Trophoblast cell (in vitro differentiated cells and primary cell): ENCODE measurements at places on chromosomes 1 and 21.
A peak's percentile ranks its signal among the peaks of the same experiment; 100 is the strongest.

GRCh38 chr1:234532503-234532922 is 53.5 kb upstream of the TARBP1 start:
- peak; percentile 35 for DNase-seq

GRCh38 chr1:116914667-116915066 is 5.0 kb downstream of the PTGFRN start:
- no peak for DNase-seq

DNA sequence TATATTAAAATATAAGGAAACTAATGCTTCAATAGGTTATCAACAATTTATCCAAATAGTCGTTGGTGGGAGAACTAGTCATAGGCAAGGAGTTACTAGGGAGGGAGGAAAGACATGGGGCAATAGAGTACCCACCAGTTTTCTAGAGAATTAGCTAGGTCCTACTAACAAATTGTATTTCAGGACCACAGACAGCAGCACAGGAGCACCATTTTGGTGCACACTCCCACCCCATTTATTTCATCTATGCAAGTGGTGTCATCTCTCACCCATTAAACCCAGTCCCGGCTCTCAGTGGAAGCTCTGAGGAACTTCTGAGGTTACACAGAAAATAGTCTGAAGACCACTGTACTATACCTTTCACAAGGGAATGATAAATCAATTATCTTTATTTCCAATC is 89.0 kb upstream of the BCAR3 start:
- no peak for DNase-seq

GRCh38 chr1:168697356-168698126 is 31.5 kb downstream of the DPT start:
- DNase-seq: peak; percentile 58

DNA sequence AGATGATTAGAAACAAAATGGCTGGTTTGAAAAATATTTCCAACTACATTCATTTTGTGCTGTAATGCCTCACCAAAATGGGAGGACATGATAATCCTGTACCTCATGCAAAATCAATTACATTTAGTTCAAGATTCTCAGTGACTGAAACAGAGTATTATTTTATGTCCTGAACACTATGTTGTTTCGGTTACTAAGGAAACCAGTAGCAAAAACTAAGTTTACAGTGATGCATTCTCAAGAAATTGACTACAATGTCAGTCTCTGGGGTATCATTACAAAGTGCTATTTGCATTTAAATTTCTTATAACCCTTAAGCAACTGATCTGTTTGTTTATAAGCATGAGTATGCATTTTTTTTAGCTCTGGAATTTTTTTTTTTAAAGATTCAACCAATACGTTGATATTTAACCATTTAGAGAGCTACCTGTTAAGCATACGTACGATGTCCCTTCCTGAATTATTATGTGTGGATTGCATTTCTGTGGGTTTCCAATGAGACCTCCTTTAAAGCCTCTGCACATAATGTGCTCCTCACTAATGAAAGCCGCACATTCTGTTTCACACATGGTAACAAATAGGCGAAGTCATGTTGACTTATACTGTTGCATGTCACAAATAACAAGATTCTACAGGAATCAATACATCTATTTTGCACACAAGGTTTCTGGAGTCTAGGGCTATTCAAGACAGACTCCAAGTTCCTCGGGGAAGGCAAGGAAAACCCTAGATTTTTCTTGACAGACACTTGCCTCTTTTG is 1035.7 kb downstream of the ADGRL2 start:
- DNase-seq: no peak

GRCh38 chr1:54989473-54989872 is 9.0 kb downstream of the TMEM61 start:
- no peak for DNase-seq

GRCh38 chr1:154910851-154911250 is 25.7 kb downstream of the PMVK start:
- DNase-seq: no peak

- peak; percentile 40 for DNase-seq
These were observed 61.4 kb upstream of the ZNF648 start for GRCh38 chr1:182122913-182123260.

- no peak for DNase-seq
These were observed 2.6 kb downstream of the LRRC7 start for GRCh38 chr1:69570356-69570755.

GRCh38 chr1:175129997-175130648 is 62.5 kb downstream of the KIAA0040 start:
- peak; percentile 31 for DNase-seq

DNA sequence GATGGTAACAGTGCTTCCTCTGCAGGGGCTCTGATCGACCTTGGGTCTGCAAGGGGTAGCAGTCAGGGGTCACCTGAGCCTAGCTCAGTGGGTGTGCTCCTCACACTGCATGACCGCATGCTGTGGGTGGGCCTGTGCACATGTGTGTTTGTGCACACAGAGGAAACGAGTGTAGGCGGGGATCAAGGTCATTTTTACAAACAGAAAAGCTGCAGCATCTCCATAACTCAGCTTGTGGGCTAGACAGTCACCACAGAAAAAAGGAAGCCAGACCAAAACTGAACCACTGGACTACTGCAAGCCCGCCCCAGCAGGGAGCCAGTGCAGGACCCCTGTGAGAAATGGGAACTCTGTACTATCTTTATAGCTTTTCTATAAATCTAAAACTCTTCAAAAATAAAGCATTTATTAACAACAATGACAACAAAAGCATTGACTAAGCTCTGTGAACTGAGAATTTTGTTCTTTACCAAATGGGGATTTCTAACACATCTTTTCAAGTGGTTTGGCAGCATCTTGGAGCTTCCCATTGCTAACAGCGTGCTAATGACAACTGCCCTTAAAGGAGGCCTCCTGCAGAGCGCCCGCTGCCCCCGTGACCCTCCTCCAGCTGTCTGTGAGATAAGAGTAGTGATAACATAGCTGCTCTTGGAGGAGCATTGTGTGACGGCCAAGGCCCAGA is 19.9 kb upstream of the NEK2 start:
- no peak for DNase-seq

DNA sequence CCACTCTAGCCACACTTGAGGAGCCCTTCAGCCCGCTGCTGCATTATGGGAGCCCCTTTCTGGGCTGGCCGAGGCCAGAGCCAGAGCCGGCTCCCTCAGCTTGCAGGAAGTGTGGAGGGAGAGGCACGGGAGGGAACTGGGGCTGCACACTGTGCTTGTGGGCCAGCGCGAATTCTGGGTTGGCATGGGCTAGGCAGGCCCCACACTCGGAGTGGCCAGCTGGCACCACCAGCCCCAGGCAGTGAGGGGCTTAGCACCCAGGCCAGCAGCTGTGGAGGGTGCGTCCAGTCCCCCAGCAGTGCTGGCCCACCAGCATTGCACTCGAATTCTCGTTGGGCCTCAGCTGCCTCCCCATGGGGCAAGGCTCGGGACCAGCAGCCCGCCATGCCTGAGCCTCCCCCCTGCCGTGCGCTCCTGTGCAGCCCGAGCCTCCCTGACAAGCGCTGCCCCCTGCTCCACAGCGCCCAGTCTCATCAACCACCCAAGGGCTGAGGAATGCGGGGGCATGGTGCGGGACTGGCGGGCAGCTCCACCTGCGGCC is 785.9 kb upstream of the TPTE start:
- DNase-seq: no peak

DNA sequence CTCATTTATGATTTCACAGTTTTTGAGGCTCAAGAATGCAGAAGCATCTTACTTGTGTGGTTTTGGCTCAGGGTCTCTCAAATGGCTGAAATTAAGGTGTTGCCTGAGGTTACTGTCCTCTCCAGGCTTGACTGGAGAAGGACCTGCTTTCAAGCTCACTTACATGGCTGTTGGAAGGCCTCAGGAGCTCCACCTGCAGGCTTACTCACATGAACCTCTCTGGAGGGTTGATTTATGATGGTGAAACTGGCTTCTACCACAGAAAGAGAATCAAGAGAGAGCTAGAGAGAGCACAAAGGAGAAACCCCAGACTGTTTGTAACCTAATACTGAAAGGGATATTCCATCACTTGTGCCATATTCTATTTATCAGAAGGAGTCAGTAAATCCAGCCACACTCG is 6.2 kb upstream of the KCNK2 start:
- DNase-seq: peak; percentile 61

DNA sequence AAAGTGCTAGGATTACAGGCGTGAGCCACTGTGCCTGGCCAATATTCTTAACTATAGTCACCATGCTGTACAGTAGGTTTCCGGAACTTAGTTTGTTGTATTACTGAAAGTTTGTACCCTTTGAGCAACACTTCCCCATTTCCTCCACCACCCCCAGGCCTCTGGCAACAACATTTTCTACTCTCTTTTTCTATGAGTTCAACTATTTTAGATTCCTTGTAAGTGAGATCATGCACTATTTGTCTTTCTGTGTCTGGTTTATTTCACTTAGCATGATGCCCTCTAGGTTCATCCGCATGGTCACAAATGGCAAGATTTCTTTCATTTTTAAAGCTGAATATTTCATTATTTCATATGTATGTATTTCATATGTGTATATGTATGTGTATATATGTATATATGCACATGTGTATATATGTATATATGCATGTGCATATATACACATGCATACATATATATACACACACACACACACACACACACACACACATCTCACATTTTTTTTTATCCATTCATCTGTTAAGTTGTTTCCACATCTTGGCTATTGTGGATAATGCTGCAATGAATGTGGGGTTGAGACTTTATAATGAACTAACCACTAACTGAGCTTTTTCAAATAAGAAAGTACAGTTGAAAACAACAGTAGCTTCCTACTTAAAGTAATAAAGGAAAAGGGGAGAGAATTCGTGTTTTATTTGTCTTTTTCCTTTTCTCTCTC is 256.8 kb upstream of the C1orf105 start:
- DNase-seq: peak; percentile 3

DNA sequence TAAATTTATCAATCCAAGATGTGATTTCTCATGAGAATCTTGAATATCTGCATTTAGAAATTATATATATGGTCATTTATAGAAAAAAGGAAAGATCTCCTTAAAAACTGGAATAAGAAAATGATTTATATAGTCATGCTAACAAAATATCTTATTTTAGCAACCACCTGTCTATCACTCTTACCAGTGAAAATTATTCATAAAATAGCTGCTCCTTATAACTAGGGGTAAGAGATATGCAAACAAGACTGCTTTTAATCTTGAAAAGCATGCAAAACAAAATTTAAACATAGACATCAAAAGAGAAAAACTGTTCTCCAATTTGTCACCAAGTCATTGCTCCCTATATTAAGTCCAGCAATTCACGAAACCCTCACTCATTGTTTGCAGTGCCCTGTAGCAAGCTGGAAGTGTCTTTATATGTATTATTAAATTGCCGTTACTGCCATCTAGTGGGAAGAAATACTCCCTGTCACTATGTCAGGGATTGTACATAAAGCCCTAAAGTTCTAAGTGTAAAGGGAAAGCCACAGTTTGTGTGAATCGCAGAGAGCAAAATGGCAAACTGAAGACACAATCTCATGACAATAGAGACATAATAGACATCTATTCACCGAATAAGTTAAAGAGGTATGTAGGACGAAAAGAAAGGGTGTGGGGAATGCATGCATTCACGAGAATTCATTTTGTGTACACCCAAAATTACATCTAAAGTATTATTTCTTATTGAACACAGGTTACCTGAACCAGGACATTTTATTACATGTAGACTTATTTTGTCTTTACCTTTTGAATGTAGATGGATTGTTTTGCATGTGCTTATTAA is 600.5 kb downstream of the USP25 start:
- peak; percentile 86 for DNase-seq

GRCh38 chr1:100613817-100614559 is 76.0 kb downstream of the GPR88 start:
- DNase-seq: no peak

DNA sequence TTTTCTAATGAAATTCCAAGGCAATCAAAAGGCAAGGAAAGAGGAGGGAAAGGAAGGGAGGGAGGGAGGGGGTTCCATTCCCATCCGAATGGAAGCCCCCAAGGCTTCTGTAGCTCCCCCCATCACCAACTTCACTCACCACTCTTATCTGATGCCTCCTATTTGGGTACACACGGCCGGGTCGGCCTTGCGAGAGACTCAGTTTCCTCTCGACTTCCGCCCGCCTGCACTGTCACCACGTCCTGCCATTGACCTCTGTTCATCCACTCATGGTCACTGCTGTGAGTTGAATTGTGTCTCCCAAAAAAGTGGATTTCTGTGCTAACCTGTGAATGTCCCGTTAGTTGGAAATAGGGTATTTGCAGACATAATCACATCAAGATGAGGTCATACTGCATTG is 11.2 kb downstream of the PDE9A start:
- no peak for DNase-seq

DNA sequence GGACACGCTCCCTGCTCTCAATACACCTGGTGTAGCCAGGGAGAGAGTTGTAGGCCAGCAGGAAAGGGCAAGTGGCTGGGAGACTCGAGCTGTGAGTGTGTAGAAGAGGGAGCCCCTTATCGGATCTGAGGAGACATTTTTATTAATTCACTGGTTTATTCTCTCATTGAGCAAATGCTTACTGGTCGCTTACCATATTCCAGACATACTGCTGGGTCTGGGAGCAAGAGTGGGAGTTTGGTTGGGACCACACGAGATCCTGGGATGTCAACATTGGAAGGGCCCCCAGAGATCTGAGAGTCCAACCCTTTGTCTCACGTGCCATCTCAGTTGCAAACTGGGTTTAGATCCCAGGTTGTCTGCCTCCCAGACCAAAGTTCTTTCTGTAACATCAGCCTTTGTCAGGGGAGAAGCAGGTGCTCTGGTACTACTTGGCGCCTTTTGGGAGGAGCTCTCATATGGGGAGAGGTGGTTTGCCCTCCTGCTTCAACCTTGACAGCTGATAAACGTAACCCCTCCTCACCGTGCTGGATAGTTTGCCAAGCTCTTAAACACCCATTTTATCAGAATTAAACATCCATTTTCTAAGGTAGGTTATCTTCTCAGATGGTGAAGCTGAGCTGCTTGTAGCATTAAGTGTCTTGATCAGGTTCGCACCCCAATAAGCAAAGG is 742 bp downstream of the TMEM222 start:
- no peak for DNase-seq

DNA sequence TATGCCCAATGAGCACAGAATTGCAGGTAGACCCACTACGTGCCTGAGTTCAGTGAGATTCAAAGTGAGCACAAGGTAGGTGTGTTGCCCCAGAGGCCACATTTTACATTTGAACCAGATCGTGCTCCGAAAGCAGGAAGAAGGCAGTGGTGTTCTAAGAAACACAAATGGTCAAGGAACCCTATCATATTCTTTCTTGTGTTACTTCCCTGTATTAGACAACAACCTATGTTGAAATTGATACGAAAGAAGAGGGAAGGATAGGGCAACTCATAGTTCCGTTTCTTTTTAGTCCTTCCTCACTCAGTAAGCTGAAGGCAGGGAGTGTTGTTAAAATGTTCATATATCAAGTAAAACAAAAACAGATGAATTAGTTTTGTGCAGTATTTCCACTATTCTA is 33.9 kb downstream of the OLFML2B start:
- no peak for DNase-seq

DNA sequence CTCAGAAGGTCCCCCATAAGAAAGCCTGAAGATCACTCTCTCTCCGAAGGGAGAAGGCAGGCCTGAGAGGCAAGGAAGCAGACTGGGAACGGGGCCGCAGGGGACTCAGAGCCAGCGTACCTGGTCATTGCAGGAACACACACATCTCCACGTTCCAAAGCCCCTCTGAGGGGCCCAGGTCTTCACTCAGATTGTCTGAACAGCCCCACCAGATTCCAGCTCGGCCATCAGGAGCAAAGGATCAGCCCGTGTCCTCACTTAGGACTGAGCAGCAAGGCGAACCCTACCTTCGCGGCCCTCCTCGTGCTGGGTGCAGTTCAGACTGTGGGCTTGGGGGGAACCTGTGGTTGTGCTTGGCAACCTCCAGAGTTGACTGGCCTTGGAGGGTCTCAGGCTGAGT is 43.9 kb upstream of the SOX13 start:
- DNase-seq: no peak

GRCh38 chr1:239909898-239910297 is 181.8 kb upstream of the FMN2 start:
- DNase-seq: peak; percentile 36

- no peak for DNase-seq
These were observed 41.9 kb upstream of the CACYBP start for GRCh38 chr1:174957829-174958228.
